Transverse colon (tissue), 4 donors: ENCODE measurements at places on chromosomes 2 and 18. TPM values are rescaled to one million over a fixed set of nuclear protein-coding genes. Genes with fewer than 3 reads are reported as not detected.

FASTKD2 gene
- total RNA-seq, result 24.9 TPM

DNA sequence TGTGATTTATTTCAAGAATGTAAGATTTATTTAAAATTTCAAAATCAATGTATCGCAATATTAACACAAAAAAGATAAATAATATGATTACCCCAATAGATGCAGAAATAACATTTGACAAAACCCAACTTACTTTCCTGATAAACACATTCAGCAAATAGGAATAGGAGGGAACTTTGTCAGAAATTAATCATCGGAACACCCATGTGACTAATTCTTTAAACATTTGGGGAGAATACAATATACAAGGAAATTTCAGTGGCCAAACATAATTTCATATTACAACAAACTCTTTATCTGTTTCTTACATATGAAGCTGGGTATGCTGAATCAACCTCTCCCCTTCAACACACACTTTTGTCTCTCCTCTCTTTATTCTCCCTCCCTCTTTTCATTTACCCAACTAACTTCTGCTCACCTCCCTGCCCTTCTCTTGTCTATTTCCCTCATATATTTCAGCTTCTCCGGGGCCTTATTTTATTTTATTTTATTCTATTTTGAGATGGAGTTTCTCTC is 309.6 kb upstream of the CNTNAP5 start:
- no peak overlapping the region for H3K4me3 ChIP-seq
- H3K27ac ChIP-seq, result no peak overlapping the region
- H3K4me1 ChIP-seq, result no peaks in the 10 kb centered on the region
- H3K36me3 ChIP-seq, result no peaks in the 10 kb centered on the region
- no peak for DNase-seq

RAX gene
- total RNA-seq, result not detected

DNA sequence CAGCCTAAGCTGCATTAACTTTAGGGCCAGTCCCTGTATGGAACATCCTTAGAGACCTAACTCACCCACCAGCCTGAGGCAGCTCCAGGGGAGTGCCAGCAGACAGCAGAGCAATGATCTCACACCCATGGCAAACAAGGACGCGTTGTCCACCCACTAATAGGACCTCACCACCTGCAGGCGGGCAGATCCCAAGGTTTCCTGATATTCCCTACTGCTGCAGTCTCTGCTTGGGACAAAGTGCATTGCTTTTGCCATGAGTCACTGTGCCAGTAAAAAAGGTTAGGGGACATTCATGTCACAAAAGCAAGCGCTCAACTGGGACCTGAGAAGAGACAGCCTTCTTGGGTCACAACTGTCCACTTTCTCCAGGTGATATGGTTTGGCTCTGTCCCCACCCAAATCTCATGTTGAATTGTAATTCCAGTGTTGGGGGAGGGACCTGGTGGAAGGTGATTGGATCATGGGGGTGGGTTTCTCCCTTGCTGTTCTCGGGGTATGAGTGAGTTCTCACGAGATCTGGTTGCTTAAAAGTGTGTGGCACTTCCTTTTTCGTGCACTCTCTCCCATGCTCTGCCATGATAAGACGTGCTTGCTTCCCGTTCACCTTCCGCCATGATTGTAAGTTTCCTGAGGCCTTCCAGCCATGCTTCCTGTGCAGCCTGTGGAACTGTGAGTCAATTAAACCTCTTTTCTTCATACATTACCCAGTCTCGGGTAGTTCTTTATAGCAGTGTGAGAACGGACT is 160.2 kb downstream of the MIB1 start:
- H3K4me3 ChIP-seq, result no peak overlapping the region
- H3K27ac ChIP-seq, result no peak overlapping the region
- H3K36me3 ChIP-seq, result no peaks in the 10 kb centered on the region
- no peaks in the 10 kb centered on the region for H3K27me3 ChIP-seq
- peak; percentile 50 for DNase-seq

CHN1 gene
- total RNA-seq, result 1.6 TPM

- H3K27ac ChIP-seq, result no peak overlapping the region
- peaks cover 5% of the 10 kb centered on the region for H3K4me1 ChIP-seq
- H3K36me3 ChIP-seq, result no peaks in the 10 kb centered on the region
- H3K27me3 ChIP-seq, result no peaks in the 10 kb centered on the region
- no peak for DNase-seq
Measured at GRCh38 chr18:69843015-69843414, 104.7 kb downstream of the CD226 start.

- H3K36me3 ChIP-seq, result no peaks in the 10 kb centered on the region
- no peaks in the 10 kb centered on the region for H3K27me3 ChIP-seq
- no peak overlapping the region for H3K4me3 ChIP-seq
- DNase-seq, result no peak
Measured at GRCh38 chr2:18771212-18771611, 181.8 kb upstream of the NT5C1B start.

- no peak overlapping the region for H3K4me3 ChIP-seq
- H3K36me3 ChIP-seq, result no peaks in the 10 kb centered on the region
- no peaks in the 10 kb centered on the region for H3K27me3 ChIP-seq
Measured at GRCh38 chr2:79573895-79574674, 61.2 kb downstream of the CTNNA2 start.

IL36G gene
- total RNA-seq, result not detected

CYTIP gene
- 6.8 TPM for total RNA-seq

FIGN gene
- total RNA-seq, result 0.80 TPM

DNA sequence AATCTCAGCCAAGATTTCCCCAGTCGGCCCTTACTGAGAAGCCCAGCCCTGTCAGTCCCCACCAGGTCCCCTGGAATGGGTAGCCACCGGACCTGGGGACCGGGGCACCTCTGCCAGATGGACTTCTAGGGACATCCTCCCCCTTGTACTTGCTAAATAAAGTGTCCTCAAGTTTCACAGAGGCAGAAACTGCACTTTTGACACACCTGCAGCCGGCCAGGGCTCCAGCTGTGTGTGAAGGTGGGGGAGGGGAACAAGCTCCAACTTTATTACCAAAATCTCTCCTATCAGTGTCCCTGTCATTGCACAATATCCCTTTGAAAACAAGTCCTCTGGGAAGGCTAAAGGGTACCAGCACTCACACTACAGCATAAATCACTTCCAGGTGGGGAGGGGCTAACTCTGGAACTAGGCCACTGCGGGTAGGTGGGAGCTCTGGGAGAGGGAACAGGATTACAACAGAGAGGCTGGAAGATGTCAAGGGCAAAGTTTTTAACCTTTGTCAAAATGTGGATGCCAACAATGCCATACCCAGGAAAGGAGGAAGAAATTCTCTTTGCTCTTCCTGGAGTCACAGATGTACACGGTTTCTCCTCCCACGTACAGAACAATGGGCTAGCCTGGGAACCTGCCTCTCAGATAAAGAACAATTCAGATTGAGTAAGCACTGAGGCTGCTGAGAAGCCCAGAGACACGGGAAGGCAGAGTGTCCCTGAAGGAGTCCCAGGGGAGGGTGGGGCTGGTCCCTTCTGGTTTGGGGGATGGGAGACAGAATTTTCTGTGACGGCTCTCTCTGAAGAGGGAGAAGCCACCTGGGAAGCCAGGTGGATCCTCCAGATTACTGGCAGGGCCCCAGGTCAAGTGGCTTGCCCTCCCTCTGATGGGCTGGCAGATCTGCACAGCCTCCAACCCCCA is 11.0 kb downstream of the SDC1 start:
- DNase-seq, result peak; percentile 61
- no peaks in the 10 kb centered on the region for H3K27me3 ChIP-seq
- peak overlapping the region; percentile 58 for H3K27ac ChIP-seq
- peaks cover 1% of the 10 kb centered on the region for H3K4me1 ChIP-seq
- H3K36me3 ChIP-seq, result no peaks in the 10 kb centered on the region

GRCh38 chr2:224970311-224970710 is 72.0 kb downstream of the DOCK10 start:
- DNase-seq, result no peak
- H3K4me3 ChIP-seq, result no peak overlapping the region
- no peaks in the 10 kb centered on the region for H3K27me3 ChIP-seq
- peaks cover 68% of the 10 kb centered on the region for H3K4me1 ChIP-seq
- H3K36me3 ChIP-seq, result no peaks in the 10 kb centered on the region
- H3K27ac ChIP-seq, result peak overlapping the region; percentile 26

DNA sequence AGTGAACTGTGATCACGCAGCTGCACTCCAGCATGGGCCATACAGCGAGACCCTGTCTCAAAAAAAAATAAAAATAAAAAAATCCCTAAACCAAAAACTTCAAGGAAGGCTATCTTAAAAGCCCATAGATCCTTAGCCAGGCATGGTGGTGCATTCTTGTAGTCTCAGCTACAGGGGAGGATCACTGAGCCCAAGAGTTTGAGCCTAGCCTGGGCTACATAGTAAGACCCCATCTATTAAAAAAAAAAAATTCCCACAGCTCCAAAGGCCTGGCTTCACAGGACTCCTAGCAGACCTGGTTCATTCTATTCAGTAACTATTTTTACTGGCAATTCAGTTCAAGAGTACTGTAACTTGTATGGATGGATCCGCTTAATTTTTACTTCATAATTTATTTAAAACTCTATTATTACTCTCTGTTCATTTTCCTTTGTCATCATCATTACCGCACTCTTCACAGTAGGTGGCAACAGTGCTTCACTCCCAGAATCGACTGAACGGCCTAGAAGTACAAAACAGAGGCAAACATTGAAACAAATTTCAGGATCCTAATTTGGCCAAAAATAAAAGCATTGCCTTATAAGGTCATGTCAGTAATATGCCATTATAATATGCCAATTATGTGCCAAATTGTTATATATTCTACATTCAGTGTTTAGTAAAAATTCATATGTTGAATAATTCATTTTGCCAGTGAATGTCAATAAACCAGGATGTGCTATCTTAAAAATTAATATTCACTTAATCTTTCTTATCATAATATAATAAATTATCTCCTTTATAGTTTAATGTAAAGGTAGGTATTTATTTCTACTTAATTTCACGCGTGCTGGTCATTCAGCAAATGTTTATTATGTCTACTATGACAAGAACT is 14.3 kb upstream of the STAM2 start:
- no peaks in the 10 kb centered on the region for H3K4me1 ChIP-seq
- no peaks in the 10 kb centered on the region for H3K36me3 ChIP-seq
- peak; percentile 35 for DNase-seq
- no peak overlapping the region for H3K4me3 ChIP-seq
- no peaks in the 10 kb centered on the region for H3K27me3 ChIP-seq

DNA sequence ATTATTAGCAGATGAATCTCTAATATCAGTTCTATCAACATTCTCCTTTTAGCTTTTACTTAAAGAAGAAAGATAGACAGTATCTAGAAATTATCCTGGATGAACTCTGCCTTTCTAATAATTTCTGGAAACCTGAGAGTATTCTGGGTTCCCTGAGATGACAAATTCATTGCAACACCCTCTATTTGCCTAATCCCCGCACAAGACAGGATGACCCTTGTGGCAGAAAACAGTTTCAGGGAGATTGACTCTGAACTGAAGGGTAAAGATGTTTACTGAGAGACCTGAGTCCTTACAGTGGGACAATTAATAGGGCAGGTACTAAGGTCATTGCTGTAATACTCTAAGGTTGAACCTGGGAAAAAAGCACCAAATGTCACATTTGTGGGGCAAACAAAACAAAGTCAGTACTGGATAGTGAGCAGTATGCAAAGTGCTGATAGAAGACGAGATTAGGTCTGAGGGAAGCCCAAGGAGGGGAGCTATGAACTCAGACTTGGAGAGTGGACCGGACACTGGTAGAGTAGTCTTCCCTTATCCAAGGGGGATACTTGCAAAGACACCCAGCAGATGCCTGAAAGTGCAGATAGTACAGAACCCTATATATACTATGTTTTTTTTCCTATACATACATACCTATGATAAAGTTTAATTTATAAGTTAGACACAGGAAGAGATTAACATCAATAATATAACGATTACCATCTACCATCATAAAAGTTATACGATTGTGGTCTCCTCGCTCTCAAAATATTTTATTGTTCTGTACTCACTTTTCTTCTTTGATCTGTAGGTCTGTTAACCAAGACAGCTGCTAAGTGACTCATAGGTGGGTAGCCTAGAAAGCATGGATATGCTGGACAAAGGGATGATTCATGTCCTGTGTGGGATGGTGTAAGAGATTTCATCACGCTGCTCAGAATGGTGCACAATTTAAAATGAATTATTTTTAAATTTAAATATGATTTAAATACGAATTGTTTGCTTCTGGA is 148.3 kb upstream of the KLHL14 start:
- no peak for DNase-seq
- no peaks in the 10 kb centered on the region for H3K4me1 ChIP-seq

GRCh38 chr18:68840554-68841263 is 42.8 kb downstream of the CCDC102B start:
- peak overlapping the region; percentile 5 for H3K27ac ChIP-seq
- no peak for DNase-seq
- H3K36me3 ChIP-seq, result no peaks in the 10 kb centered on the region
- H3K27me3 ChIP-seq, result no peaks in the 10 kb centered on the region
- H3K4me1 ChIP-seq, result no peaks in the 10 kb centered on the region

- H3K36me3 ChIP-seq, result no peaks in the 10 kb centered on the region
- H3K4me1 ChIP-seq, result peaks cover 14% of the 10 kb centered on the region
- no peak overlapping the region for H3K4me3 ChIP-seq
- DNase-seq, result peak; percentile 54
Measured at GRCh38 chr2:86249579-86250391, 50.5 kb downstream of the MRPL35 start.

DNA sequence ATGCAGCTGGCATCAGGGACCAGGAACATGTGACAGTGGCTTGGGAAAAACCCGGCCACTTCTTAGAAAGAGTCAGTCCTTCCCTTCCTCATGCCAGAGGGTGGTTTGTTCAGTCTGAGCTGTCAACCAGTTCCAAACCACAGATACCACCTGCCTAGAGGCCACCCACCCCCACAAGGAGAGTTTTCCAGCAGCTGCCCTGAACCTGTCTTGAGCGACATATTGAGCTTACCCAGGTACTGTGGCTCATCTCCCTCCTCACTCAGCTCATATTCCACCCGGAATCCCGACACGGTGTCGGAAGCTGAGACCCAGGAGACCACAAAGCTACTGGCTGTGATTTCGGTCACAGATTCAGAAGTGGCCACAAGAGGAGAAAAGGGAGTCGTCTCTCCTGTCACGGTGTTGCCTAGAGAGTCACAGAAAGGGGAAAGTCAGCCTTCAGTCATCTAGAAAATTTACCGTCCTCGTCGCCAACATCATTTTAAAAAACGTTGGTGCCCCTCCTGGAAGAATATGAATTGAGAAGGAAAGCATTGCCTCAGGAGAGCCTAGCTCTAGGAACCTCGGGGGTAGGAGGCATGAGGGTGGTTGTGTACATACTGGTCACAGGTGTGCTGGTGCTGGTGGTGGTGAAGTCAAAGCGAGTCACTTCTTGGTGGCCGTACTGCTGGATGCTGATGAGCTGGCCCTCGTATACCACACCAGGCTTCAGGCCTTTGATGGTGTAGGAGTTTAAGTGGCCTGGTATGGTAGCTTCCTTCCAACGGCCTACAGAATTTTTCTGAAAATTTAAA is 26.3 kb downstream of the FN1 start:
- peaks cover 20% of the 10 kb centered on the region for H3K36me3 ChIP-seq
- no peaks in the 10 kb centered on the region for H3K4me1 ChIP-seq

GRCh38 chr2:5706717-5707455 is 14.7 kb downstream of the SOX11 start:
- peaks cover 4% of the 10 kb centered on the region for H3K27me3 ChIP-seq
- no peak overlapping the region for H3K4me3 ChIP-seq
- no peaks in the 10 kb centered on the region for H3K36me3 ChIP-seq
- no peak overlapping the region for H3K27ac ChIP-seq
- no peaks in the 10 kb centered on the region for H3K4me1 ChIP-seq

GRCh38 chr2:65368468-65368867 is 63.9 kb downstream of the SPRED2 start:
- H3K27ac ChIP-seq, result no peak overlapping the region
- H3K36me3 ChIP-seq, result no peaks in the 10 kb centered on the region
- H3K4me3 ChIP-seq, result no peak overlapping the region
- no peaks in the 10 kb centered on the region for H3K27me3 ChIP-seq
